Stimulated activated memory B cell treated with anti-CD40 and anti-IgM and Interleukin-4, amounts not matched to agents 10 μg/mL and 1 μg/mL and 100 μg/mL, for 72 hours (primary cell): ENCODE measurements at places on chromosomes 11 and 22.

GRCh38 chr11:59728913-59729312 lies 15.3 kb upstream of the OR10V1 start:
- ATAC-seq = no peak

DNA sequence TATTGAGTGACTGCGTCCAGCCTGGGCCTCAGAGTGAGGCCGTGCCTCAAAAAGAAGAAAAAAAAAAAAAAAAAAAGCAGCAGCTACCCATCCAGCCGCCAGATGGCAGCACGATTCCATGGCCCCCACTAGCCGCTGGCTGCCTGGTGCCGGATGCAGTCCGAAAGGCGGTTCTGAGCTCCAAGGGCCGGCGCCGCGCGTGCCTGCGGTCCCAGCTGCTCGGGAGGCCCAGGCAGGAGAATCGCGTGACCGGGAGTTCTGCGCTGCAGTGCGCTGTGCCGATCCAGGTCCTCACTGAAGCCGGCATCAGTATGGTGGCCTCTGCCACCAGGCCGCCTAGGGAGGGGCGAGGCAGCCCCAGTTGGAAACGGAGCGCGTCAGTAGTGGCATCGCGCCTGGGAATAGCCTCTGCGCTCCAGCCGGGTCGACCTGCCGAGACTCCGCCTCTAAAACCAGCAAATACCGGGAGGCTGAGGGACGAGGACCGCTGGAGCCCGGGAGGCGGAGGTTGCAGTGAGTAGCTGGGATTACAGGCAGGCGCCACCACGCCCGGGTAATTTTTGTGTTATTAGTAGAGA lies 19.3 kb downstream of the SCARF2 start:
- ATAC-seq = peak; percentile 83

DNA sequence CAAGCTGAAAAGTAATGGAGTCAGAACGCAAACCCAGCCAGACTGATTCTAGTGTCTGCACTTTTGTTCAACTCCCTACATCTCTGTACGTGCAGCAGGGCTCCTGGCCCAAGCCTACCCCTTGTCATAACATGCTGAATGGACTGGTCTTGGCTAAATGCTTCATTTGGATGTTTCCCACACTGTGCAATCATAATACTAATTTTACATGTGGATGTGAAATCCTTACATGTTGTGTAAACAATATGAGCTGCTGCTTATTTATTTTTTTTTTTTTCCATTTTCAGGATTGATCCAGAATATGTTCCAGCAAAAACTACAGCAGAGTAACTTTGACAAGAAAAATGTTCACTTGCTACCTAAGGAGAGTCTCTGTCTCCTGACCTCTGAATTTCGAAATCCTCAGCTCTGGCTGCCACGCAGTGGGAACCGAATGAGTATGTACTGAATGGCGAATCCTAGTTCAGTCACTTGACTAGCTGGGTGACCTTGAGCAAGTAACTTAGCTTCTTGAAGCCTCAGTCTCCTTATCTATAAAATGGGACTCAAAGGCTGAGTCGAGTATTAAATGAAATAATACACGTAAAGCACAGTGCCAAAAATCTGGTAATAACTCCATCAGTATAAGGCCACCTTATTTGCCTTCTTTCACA lies 133.4 kb downstream of the EHF start:
- ATAC-seq = no peak

DNA sequence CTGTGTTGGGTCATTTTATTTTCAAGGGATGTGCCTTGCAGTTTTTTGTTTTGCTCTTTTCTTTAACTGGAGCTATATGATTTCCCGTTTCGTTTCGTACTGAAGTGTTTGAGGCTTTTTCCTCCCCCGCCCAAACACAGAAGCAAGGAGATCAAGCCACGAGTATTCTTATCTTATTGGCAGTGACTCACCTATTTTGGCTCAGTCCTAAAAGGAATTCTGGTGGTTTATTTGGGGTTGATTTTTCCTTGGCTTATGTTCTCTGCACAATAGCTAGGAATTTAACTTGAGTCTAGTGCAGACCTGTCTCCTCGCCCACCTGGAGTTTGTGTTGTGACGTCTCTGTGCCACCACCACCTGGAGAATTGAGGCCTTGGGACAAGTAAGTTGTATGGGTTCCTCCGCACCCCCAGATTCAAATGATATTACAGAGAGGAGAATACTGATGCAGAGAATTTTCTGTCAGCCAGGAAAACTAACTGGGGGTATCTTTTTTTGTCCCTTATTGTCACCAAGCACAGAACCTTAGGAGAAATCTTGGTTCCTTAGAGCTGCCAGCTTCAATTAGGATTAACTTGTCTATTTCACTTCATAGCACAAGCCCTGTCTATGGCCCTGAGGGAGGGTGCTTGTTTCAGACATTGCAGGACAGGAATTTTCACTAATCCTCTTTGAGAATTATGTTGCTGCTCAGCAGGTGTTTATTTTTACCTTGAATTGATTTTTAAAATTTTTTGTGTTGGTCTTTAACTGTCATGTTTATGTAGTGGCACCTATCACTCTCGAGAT lies 90.4 kb upstream of the BIRC3 start:
- ATAC-seq = no peak
